ENCODE measurements at places on chromosomes 16 and 17.
A peak's percentile ranks its signal among the peaks of the same experiment; 100 is the strongest.

- peak; percentile 46 for DNase-seq
These were observed 6.9 kb downstream of the PLLP start for GRCh38 chr16:57277586-57277985.

GRCh38 chr16:86088287-86088686 lies 189.3 kb downstream of the IRF8 start:
- no peak for DNase-seq

- no peak for DNase-seq
These were observed 416 bp downstream of the MT1H start for GRCh38 chr16:56669840-56670619.

DNA sequence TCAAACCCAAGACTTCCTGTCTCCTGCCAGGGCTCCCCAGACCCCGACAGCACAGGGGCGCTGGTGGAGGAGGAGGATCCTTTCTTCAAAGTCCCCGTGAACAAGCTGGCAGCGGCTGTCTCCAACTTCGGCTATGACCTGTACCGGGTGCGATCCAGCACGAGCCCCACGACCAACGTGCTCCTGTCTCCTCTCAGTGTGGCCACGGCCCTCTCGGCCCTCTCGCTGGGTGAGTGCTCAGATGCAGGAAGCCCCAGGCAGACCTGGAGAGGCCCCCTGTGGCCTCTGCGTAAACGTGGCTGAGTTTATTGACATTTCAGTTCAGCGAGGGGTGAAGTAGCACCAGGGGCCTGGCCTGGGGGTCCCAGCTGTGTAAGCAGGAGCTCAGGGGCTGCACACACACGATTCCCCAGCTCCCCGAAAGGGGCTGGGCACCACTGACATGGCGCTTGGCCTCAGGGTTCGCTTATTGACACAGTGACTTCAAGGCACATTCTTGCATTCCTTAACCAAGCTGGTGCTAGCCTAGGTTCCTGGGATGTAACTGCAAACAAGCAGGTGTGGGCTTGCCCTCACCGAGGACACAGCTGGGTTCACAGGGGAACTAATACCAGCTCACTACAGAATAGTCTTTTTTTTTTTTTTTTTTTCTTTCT lies 8.1 kb downstream of the SERPINF1 start:
- DNase-seq, result no peak

DNA sequence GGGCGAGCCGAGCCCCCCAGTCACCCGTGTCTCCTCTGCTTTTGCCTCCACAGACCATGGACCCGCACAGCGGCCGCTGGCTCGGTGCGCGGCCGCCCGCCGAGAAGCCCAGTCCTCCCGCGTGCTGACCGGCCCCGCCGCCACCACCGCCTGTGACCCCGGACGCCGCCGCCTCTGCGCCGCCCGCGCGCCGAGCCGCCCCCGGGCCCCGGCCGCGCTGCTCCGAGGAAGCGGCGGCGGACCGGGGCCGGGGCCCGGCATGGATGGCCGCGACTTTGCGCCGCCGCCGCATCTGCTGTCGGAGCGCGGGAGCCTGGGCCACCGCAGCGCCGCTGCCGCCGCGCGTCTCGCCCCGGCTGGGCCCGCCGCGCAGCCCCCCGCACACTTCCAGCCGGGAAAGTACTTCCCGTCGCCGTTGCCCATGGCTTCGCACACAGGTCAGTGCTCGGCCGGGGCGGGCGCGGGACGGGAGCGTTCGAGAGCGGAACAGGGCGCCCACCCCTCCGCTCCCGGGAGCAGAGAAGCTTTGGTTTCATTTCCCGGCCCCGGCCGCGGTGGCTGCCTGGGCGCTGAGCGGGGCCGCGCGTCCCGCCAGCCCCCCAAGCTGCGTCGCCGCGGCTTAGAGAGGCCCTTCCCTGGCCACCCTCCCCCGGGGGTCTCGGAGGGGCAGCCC lies 4.4 kb downstream of the BAHCC1 start:
- no peak for DNase-seq

- peak; percentile 65 for DNase-seq
These were observed 20.1 kb downstream of the PLD6 start for GRCh38 chr17:17186051-17186450.

DNA sequence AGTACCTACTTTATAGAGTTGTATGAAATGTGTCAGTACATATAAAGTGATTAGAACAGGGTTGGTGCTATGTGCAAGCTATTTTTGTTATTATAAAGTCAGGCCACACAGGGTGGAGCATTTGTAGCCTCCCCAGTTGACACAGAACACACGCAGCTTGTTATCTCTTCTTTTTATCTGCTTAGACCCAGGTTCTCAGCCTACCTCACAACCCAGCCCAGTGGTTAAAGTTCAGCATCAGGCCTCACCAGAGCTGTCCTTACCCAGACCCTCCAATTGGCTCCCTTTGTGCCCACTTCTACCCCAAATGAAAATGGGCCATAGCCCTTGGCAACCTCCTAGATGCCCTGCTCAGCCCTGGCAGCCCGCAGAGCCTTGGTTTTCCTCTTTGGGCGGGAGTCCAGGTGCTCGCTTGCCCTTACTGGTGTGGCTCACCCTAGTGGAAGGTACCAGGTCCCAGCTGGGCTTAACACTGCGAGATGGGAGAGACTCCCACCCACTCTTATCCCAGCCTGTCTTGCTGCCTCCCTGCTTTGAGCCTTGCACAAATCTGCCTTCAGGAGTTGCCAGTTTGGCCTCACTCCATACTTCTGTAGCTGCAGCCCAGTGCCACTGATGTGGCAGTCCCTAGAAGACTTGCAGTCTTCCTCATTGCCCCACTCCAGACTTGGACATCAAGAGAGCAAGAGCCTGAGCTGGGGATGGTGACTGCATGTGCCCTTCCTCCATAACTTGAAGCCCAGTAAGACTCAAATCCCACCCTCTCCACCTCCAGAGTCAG lies 1.1 kb upstream of the PIGS start:
- no peak for DNase-seq

DNA sequence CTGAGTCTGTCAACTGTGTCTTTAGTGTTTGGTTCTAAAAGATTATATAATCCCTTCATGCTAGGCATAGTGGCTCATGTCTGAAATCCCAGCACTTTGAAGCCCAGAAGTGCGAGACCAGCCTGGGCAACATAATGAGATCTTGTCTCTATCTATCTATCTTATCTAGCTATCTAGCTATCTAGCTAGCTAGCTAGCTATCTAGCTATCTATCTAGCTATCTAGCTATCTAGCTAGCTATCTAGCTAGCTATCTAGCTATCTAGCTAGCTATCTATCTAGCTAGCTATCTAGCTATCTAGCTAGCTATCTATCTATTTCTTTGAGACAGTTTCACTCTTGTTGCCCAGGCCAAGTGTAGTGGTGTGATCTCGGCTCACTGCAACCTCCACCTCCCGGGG lies 43.8 kb downstream of the SPAG9 start:
- no peak for DNase-seq

DNA sequence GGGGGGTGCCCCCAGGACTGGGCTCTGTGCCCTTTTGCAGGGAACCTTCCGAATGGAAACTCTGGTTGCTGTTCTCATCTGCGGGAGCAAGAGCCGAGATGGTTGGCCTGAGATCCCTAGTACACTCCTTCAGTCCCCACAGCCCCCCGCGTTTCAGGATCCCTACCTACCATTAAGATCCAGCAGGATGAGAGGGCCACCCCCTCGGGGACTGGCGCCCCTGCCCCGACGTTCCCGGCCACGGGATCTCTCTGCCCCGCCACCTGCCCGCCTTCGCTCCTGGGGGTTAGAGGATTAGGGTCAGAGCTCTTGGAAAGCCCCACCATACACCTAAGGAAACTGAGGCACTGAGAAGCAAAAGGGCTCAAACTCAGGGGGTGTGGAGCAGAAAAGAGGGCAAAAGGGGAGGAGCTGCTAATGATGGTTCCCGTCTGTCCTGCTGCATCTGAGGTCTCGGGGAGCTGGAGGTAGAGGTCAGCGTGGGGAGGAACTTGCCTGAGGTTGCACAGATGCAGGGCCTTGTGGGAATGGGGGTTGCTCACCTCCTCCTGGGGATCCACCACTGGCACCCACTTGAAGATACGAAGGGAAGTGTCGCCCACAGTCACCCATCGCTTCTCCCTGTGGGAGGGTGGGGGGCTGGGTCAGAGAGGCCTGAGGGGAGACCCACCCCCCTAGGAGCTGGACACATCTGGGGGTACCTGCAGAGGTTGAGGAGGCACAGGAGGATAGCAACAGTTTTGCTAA lies 1.0 kb downstream of the BCL7C start:
- no peak for DNase-seq

- DNase-seq, result no peak
These were observed 16.4 kb upstream of the CUEDC1 start for GRCh38 chr17:57971572-57971971.

- DNase-seq, result no peak
These were observed 121.1 kb downstream of the SPACA3 start for GRCh38 chr17:33112763-33113162.

Measured in stimulated activated CD4-positive, alpha-beta T cell treated with anti-CD3 and anti-CD28 coated beads, Interleukin-4, amount 100 ng/mL, for 48 hours (primary cell).